Urinary bladder (tissue), 4 donors: ENCODE measurements at places on chromosomes 6 and 20. TPM values are rescaled to one million over a fixed set of nuclear protein-coding genes. Genes with fewer than 3 reads are reported as not detected.

DNA sequence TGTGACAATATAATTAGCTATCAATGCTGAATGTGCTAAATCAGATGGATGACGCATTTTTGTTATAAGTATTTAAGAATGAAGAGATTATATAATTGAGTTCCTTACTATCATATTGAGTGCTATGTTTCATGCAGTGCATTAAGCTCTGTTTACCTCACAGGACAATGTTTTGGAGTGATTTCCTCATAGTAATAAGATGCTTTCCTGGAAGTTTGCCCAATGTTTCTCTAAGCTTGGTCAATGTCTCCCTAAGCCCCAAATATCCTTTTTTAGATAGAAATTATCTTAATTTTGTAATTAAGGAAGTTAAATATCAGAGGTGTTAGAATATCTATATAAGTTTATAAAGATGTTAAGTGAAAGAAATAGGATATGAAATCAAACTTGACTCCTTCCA lies 489.6 kb downstream of the MMUT start:
- no peak for DNase-seq

DNA sequence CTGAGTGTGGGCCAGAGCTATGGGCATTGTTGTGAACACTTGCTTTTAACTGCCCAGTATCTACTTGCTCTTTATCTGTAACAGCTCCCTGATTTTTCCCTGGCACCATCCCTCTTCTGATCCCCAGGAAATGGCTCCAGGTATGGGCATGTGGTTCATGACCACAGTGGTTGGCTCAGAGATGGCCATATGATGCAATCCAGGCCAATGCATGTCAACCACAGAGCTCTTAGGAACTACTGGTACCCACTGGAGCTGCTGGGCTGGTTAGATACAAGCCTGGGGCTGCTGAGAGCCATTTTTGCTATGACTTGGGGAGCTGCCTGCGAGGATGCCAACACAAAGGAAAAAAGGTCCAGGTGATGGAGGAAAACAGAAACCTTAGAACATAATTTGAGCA lies 55.6 kb downstream of the KCNB1 start:
- no peak for DNase-seq

GRCh38 chr6:117687021-117687648 lies 11.9 kb downstream of the NUS1 start:
- no peak for DNase-seq

GRCh38 chr6:51289041-51289440 lies 470.4 kb downstream of the TFAP2B start:
- no peak for DNase-seq

DNA sequence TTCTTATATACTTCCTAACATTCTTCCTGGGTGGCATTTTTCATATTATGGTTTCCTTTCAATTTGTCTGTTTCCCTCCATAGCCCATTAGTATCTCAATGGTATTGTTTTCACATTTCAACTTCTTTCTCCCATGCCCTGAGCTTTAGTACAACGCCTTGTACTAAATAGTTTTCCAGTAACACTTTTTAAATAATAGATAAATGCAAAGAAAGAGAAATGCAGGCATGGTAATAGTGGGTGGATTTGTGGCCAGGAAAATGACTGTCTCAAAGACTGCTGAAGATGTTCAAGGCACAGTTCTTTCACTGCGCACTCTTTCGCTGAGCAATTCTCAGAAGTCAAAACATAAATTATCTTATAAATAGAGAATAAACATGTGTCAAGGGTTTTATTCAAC lies 145.1 kb downstream of the LCA5 start:
- no peak for DNase-seq

GRCh38 chr20:58740356-58741308 lies 48.0 kb downstream of the NPEPL1 start:
- no peak for DNase-seq

- no peak for DNase-seq
Measured at GRCh38 chr20:32218156-32218900, 10.6 kb downstream of the POFUT1 start.

- DNase-seq = no peak
Measured at GRCh38 chr20:52484438-52484837, 292.9 kb upstream of the ZFP64 start.

DNA sequence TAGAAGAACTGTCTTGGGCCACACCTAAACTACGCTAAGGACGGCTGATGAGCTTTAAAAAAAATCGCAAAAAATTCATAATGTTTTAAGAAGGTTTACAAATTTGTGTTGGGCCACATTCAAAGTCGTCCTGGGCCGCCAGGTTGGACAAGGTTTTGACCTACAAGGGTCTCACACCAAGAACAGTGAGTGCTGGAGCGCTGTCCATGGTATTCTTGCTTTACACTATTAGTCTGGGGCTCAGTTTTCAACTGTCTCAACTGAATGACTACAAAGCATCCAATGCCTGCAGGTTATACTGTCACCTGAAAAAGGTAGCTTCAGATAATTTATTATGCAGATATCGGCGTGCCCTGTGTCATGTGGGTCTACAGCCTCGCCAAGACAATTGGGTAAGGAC lies 3.7 kb upstream of the FAXC start:
- DNase-seq = no peak

- DNase-seq = no peak
Measured at GRCh38 chr20:58399926-58400325, 10.9 kb downstream of the VAPB start.

DNA sequence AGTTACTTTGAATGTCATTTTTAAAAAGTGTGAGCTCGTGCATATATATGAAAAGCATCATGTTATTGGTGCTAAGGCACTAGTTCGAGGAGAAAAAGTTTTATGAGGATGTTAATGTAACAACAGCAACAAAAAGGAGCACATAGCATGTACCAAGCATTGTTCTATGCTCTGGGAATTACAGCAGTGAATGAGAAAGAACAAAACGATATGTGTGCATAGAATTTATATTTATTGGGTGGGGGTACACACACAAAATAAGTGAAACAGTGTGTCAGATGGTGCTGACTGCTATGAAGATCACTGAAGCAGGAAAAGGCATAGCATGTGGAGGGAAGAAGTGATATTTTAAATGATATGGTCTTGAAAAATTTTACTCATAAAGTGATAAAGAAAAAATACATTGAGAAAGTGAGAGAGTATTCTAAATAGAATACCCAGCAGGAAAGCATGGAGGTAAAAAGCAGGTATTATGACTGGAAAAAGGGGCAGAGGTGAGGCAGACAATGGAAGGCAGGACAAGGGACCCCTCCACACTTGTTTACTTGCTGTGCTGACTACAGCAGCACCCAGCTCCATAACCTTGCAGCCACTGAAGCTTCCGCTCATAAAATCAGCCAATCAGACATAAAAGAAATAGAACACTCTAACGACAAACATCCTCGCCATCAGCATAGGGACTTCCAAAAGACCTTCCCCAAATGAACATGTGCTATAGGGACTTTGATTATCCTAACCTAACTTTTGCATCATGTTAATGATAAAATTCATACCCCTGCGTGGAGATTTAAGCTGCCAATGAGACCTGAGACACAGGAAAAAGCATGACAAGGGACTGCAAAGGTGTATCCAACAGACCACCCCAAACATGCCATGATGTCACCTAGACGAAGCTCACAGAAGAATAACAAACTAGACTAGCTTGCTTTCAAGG lies 119.9 kb downstream of the HFE start:
- no peak for DNase-seq

DNA sequence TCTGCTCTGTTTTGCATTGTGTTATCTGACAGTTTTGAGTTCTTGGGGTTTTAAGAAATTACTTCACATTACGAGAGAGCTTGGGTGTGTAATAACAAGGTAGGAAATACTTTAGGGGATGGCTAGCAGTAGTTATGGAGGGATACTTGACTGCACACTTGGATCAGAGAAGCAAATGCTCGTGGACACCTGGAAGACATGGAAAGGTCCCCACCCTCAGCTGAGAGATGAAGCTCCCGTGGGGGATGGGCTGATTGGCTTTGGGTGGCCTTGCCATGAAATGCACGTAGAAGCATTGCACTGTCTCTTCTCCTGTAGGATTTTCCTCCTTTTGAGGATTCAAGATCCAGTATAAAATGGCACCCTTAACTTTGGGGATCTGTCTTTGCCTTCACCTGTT lies 61.5 kb upstream of the UNC93A start:
- DNase-seq = no peak

- no peak for DNase-seq
Measured at GRCh38 chr6:117607511-117607910, 5.2 kb upstream of the GOPC start.

DNA sequence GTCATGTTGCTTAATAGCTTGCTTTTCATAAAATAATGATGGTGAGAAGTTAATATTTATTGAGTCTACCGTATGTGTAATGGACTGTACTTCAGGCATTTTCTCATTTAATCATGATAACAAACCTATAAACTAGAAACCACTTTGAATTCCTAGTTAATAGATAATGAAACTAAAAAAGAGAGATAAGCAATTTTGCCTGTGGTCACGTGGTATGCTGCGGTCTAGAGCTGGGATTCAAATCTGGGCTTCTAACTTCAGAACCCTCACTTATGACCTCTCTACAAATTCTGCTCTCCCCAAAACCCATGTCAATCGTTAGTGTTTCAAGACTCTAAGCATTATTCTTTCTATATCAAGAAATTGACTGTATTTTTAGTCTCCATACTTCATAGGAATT lies 700.7 kb downstream of the PRKN start:
- DNase-seq = no peak

The PTGIS gene
- polyA plus RNA-seq = 142 TPM

The ADGB gene
- polyA plus RNA-seq = not detected

The SLC17A3 gene
- not detected for polyA plus RNA-seq

The TBXT gene
- not detected for polyA plus RNA-seq

The IL17F gene
- polyA plus RNA-seq = not detected

The SLC35F1 gene
- 0.92 TPM for polyA plus RNA-seq

The LZTS3 gene
- polyA plus RNA-seq = 10.4 TPM

The TPD52L1 gene
- 160 TPM for polyA plus RNA-seq

The TRPC4AP gene
- 40.0 TPM for polyA plus RNA-seq

The ADGRG6 gene
- polyA plus RNA-seq = 6.6 TPM
